Cardiac ventricle fibroblast (primary cell): ENCODE measurements at places on chromosomes 6 and 20. TPM values are rescaled to one million over a fixed set of nuclear protein-coding genes. Genes with fewer than 3 reads are reported as not detected.

CALHM6 gene
- 2.8 and 5.1 TPM in 2 replicates for total RNA-seq

SLC22A3 gene
- 4.5 and 6.3 TPM in 2 replicates for total RNA-seq

NRN1 gene
- total RNA-seq = 0.10 and 0.12 TPM in 2 replicates

GINS1 gene
- total RNA-seq = 0.88 and 1.2 TPM in 2 replicates

POU3F2 gene
- not detected in 2 replicates for total RNA-seq

MEP1A gene
- total RNA-seq = not detected in 2 replicates

IL17A gene
- not detected in 2 replicates for total RNA-seq
